ENCODE measurements at places on chromosomes 1 and 21.

DNA sequence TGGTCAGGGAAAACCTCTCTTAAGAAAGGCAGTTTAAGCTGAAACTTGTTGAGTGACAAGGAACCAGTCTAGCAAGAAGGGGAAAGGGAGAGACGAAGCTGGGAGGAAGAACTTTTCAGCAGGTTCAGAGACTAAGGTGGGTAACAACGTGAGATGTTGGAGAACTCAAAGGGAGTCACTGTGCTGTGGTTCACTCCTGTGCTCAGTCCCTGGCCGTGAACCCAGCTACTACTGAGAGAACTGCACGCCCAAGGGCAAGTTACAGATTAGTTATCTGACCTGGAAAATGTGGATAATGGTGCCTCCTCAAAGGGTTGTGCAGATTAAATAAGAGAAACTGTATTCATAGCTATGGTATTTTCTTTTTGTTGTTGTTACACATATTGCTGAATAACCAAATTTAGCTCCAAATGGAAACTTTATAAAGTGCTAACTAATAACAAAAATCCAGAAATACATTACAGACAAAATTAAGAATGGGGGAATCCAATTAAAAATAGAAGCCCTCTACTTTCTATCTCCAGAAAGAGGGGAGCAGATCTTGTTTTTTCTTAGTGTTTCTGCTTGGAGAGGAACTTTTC, 2.9 kb downstream of the ZBTB40 start:
- no peak for DNase-seq

DNA sequence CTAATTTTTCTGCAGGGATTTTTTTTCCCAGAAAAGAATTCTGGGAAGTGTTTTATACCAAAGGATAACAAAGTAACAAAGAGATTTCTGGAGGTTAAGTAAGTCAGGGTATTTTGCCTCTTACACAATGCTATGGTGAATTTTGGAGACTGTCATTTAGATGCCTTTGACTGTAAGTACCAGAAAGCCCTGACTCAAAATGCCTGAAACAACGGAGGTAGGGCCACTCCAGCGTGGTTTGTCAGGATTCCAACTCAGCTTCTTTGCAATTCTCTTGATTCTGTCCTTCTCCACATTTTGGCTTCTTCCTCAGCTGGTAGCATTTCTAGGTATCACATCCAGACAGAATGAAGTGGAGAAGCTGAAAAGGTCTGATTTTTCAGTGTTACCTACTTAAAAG, 106.5 kb downstream of the UCHL5 start:
- DNase-seq, result no peak

GRCh38 chr21:45593162-45594022, 50.1 kb upstream of the PCBP3 start:
- DNase-seq, result no peak

GRCh38 chr1:234495231-234495990, 16.4 kb upstream of the TARBP1 start:
- DNase-seq, result no peak

DNA sequence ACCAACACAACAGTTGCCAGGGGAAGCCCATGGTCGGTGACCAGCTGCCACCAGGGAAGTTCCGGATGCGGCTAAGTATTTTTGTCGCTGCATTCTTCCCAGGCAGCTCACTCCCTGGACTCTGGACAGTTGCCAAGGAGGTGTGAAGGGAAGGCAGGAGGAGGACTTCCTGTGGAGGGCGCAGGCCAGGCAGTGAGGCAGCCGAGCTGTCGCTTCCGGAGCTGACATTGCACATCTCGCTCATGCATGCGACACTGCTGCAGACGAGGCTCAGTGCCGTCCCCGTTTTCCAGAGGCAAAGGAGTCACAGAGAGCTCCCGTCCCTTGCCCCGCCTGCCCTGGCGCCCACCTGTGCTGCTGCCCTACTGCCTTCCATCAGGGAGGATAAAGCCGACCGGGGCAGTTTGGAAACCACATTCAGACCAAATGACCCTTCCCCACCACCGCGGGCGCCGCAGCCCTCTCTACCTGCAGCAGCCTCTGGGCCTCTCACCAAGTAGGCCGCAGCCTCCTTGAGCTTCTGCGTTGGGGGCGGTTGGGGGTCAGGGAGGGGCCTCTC, 81.4 kb downstream of the NENF start:
- no peak for DNase-seq

DNA sequence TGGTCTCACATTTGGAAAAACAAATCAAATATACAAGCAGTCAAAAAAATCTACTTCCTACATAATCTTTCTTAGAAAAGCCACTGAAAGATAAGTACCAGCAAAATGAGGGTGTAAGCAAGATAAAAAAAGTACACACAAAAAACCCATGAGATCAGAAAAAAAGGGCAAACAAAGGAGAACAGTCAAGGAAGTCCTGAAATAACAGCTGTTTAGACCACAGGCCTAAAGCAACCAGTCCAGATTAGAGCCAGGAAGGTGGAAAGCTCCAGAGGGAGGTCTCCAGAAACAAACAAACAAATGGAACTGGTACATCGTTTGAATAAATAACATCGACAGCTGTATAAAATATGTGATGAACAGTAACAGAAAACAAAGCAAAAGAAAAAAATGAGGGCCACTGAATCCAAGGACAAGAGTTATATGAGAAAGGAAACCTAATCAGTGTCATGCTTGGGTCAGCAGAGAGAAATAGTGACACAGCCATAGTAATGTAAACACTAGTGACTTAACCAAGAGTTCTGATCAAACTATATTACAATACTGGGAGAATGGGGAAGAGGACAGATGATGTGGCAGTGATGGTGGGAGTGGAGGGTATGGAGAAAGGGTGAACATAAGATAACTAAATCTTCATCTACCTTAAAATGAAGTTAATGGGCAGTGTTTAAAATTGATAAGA, 67.5 kb downstream of the NVL start:
- DNase-seq, result no peak

GRCh38 chr1:61056196-61056572, 26.2 kb upstream of the NFIA start:
- no peak for DNase-seq

GRCh38 chr1:160296036-160296435, 11.1 kb upstream of the PEX19 start:
- no peak for DNase-seq

Measured in midbrain (tissue), 1 donor.